ENCODE measurements at places on chromosomes 13 and 19. TPM values are rescaled to one million over a fixed set of nuclear protein-coding genes. Genes with fewer than 3 reads are reported as not detected.

Gene GNG7
- total RNA-seq = 3.2 TPM

Gene ZNF682
- total RNA-seq = 5.5 TPM

Gene HNRNPL
- total RNA-seq = 191 TPM

Gene ERVV-1
- total RNA-seq = not detected

DNA sequence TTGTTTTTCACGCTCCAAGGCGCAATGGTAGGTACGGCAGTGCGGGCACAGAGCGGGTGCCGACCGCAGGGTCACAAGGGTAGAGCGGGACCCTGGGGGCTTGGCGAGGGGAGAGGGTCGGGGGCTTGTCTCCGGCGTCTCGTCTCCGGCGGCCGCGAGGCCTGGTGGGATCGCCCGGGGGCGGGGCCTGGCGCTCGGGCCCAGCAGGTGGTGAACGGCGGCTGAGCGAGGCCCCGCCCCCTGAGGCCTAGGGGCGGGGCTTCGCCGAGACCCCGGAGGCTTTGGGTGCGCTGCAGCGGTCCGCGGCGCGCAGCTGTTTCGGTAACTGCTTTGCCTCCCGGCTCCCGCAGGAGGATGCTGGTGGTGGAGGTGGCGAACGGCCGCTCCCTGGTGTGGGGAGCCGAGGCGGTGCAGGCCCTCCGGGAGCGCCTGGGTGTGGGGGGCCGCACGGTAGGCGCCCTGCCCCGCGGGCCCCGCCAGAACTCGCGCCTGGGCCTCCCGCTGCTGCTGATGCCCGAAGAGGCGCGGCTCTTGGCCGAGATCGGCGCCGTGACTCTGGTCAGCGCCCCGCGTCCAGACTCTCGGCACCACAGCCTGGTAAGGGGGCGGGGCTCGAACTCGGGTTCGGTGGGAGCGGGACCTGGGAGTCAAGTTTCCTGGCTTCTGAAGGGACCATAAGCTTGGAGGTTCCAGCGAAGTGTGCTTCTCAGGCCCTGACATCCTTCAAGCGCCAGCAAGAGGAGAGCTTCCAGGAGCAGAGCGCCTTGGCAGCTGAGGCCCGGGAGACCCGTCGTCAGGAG lies at the start of gene TSEN34:
Gene TSEN34, plus strand, starts transcription at position 298 of the 800 bp plus-strand sequence. Its CDS starts 57 bp downstream, at position 355.
- DNase-seq = peak; percentile 96

- no peak for DNase-seq
These were observed 1228.3 kb upstream of the PCDH20 start for GRCh38 chr13:62643799-62644524.

DNA sequence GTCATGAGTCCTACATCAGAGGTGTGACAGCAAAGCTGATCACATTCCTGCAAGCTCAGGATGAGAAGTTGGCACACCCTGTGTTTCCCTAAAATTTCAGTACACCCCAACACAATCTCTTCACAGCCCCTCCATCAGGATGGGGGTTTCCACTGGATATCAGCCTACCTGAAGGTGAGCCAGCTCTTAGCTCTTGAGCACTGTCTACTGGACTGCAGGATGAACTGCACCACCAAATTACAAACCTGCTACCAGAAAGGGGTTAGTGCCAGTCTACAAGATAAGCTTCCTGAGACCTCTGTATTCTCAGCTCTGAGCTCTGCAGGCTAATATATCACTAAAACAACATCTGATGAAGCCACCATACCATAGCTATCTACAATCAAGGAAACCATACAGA lies 1616.2 kb upstream of the SPRY2 start:
- no peak for DNase-seq
